SJSA1 (cell line): ENCODE measurements at places on chromosomes 16 and 17.

DNA sequence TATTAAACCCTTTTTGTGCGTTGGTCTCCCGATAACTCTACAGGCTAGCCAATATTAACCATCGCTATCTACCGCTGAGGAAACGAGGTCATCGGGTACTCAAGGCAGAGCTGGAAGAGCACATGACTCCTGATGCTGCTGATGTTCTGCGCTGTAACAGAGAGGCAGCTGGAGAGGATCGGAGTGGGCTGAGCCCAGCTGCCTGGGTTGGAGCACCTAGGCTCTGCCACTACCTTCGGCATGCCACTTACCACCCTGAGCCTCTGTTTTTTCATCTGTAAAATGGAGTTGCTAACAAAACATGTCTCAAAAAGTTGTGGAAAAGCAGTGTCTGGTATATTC lies 432 bp upstream of the SLC46A1 start:
- H3K27me3 ChIP-seq, result peaks cover 19% of the 10 kb centered on the region
- DNase-seq, result no peak
- no peak overlapping the region for H3K27ac ChIP-seq
- H3K36me3 ChIP-seq, result no peaks in the 10 kb centered on the region
- H3K4me3 ChIP-seq, result peak overlapping the region; percentile 48

GRCh38 chr16:62170642-62171041 lies 134.4 kb upstream of the CDH8 start:
- H3K36me3 ChIP-seq, result no peaks in the 10 kb centered on the region
- DNase-seq, result no peak
- no peak overlapping the region for H3K27ac ChIP-seq
- no peak overlapping the region for H3K4me3 ChIP-seq

DNA sequence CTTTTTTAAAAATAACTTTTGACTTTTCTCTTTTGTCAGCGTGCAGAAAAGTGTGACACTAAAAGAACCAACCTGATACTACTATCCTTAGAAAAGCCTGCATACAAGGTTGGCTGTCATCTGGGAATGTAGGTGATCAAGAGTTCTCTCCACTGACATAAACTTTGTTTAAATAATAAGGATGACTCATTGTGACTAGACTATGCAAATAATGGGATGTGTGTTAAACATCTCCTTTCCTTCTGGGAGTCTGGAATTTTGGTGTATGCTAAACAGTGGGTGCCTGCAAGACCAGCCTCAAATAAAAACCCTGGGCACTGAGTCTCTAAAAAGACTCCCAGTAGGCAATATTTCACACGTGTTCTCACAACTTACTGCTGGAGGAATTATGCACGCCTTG lies 373.4 kb downstream of the CNTNAP4 start:
- H3K27me3 ChIP-seq, result no peaks in the 10 kb centered on the region
- H3K27ac ChIP-seq, result no peak overlapping the region
- DNase-seq, result no peak

DNA sequence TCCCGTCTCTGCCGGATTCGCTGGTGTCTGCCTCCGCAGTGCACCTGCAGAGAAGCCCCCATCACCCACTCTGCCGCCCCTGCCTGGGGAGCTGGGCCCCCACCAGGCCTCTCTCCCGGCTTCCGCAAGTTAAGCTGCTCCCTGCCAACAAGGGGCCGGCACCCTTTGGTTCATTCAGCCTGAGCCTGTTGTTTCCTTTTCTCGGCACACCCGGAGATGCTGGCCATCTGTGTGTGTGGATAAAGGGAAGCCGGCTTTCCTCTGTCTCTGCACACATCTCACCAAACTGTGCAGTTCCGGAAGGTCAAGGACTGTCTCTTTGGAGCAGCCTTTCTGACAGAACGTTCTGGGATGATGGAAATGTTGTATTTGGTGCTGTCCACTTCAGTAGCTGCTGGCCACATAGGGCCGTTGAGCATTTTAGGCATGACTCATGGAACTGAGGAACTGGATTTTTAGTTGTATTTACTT lies 6.8 kb downstream of the MAPK8IP3 start:
- DNase-seq, result no peak
- H3K27ac ChIP-seq, result no peak overlapping the region
- peaks cover 29% of the 10 kb centered on the region for H3K36me3 ChIP-seq
- no peak overlapping the region for H3K4me3 ChIP-seq
- H3K27me3 ChIP-seq, result no peaks in the 10 kb centered on the region

- H3K4me1 ChIP-seq, result peaks cover 16% of the 10 kb centered on the region
- H3K27ac ChIP-seq, result no peak overlapping the region
- peak; percentile 50 for DNase-seq
- H3K27me3 ChIP-seq, result no peaks in the 10 kb centered on the region
- H3K36me3 ChIP-seq, result peaks cover 69% of the 10 kb centered on the region
Measured at GRCh38 chr17:80886641-80887573, 104.7 kb upstream of the CHMP6 start.

- H3K36me3 ChIP-seq, result no peaks in the 10 kb centered on the region
- no peak overlapping the region for H3K4me3 ChIP-seq
- no peak for DNase-seq
- H3K27me3 ChIP-seq, result no peaks in the 10 kb centered on the region; the same call in 1 of the 2 replicates
- H3K27ac ChIP-seq, result no peak overlapping the region
Measured at GRCh38 chr17:79819534-79820276, 19.5 kb downstream of the CBX4 start.

DNA sequence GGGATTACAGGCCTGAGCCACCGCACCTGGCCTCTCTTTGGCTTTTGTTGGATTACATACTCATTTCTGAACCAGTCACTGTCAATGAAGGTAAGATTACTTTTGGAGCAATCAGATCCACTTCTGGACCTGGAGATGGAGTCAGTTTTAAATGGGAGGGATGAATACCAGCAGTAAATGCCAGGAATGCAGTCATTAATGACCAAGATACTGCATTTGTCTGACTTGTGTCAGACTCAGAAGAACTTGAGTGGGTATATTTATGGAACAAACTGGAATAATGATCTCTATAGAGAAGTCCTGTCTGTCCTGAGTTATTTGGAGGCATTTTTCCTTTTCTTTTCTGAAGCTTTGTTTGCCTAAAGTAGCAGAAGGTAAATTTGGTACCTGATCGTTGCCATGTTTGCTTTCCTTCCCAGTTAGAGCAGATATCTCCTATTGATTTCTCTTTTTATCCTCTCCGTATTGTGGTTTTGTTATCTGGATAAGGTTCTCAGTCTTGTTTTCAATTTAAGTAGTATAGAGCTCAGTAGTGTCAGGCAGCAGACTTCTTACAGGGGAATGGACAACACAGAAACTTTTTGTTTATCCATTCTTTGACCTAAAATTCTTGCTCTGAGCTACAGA lies 10.7 kb downstream of the NLK start:
- peaks cover 17% of the 10 kb centered on the region; the same call in 1 of the 2 replicates for H3K36me3 ChIP-seq
- peaks cover 25% of the 10 kb centered on the region for H3K4me1 ChIP-seq
- no peaks in the 10 kb centered on the region for H3K27me3 ChIP-seq
- no peak overlapping the region for H3K4me3 ChIP-seq
- H3K27ac ChIP-seq, result no peak overlapping the region
